ENCODE measurements at places on chromosomes 3 and 15. TPM values are rescaled to one million over a fixed set of nuclear protein-coding genes. Genes with fewer than 3 reads are reported as not detected.

Gene GOLGA8R
- total RNA-seq = 2.5 TPM

Gene ACOX2
- not detected for total RNA-seq

Gene ALDH1A2
- total RNA-seq = not detected

Gene IVD
- 43.6 TPM for total RNA-seq

Gene ITGA11
- 0.60 TPM for total RNA-seq

Gene TUBGCP4
- total RNA-seq = 30.8 TPM

Gene C3orf33
- total RNA-seq = 0.66 TPM

Gene MELTF
- total RNA-seq = 8.5 TPM

Gene SPTBN5
- total RNA-seq = 2.3 TPM

Gene GNAT1
- total RNA-seq = not detected

Gene NEO1
- 2.1 TPM for total RNA-seq

Gene CD47
- 162 TPM for total RNA-seq

Gene CFAP100
- total RNA-seq = not detected

Gene CEP19
- total RNA-seq = 6.7 TPM

Gene KY
- not detected for total RNA-seq

Gene ITIH1
- total RNA-seq = not detected

Gene KLHL6
- total RNA-seq = 53.4 TPM

Gene CHRNA7
- not detected for total RNA-seq

Gene KIF23
- total RNA-seq = 43.4 TPM

Gene PIERCE2
- 0.35 TPM for total RNA-seq

Gene CHRM5
- total RNA-seq = not detected

Gene CNTN6
- not detected for total RNA-seq

Gene GPR149
- not detected for total RNA-seq

Gene MCF2L2
- total RNA-seq = 2.1 TPM

Gene MLF1
- total RNA-seq = 0.58 TPM

Gene SEMA3B
- total RNA-seq = 0.34 TPM

Gene FOXB1
- total RNA-seq = 0.75 TPM

Gene GUCA1C
- not detected for total RNA-seq

Gene IL16
- total RNA-seq = 319 TPM

Gene GP9
- total RNA-seq = not detected

Gene IQCF6
- not detected for total RNA-seq

Gene GOLGA6L4
- 1.1 TPM for total RNA-seq

Gene MITF
- total RNA-seq = not detected

Gene MME
- total RNA-seq = not detected

Gene INSYN1
- total RNA-seq = not detected

Gene KCNH8
- total RNA-seq = not detected

Gene RAD54L2
- total RNA-seq = 27.5 TPM

Gene MB21D2
- total RNA-seq = 15.6 TPM

Gene DUOX2
- not detected for total RNA-seq

Gene EFCC1
- total RNA-seq = not detected

Gene P2RY12
- total RNA-seq = not detected

Gene MYZAP
- total RNA-seq = 0.53 TPM

Gene U2SURP
- 101 TPM for total RNA-seq

Gene CAV3
- total RNA-seq = not detected
